Cerebellar nuclear complex (tissue), 1 donor: ENCODE measurements at places on chromosomes 3 and 15.

GRCh38 chr3:123048480-123049237, 18.2 kb upstream of the PDIA5 start:
- no peak for DNase-seq

- no peak for DNase-seq
Measured at GRCh38 chr15:51198701-51199232, 104.1 kb upstream of the TNFAIP8L3 start.

- DNase-seq = peak; percentile 34
Measured at GRCh38 chr3:22371607-22372291, 620.7 kb upstream of the ZNF385D start.

- no peak for DNase-seq
Measured at GRCh38 chr15:67592245-67592644, 49.7 kb downstream of the MAP2K5 start.

DNA sequence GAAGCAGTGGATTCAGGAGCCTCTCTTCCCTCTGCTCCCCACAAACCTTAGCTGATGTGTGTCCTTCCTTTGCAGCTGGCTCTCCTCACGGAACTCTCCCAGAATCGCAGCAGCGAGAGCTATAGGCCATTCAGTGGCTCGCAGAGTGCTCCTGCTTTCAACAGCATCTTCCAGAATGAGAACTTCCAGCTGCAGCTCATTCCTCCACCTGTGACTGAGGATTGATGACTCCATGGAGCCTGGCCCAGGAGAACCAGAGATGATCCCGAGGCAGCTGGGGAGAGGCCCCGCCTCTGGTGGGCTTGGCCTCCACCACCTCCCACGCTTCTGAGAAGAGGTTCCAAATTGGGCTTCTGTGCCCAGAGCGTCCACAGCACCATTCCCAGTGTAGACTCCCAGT, 101.1 kb downstream of the C3orf70 start:
- no peak for DNase-seq

GRCh38 chr3:50364573-50365079, 5.3 kb upstream of the TMEM115 start:
- no peak for DNase-seq

DNA sequence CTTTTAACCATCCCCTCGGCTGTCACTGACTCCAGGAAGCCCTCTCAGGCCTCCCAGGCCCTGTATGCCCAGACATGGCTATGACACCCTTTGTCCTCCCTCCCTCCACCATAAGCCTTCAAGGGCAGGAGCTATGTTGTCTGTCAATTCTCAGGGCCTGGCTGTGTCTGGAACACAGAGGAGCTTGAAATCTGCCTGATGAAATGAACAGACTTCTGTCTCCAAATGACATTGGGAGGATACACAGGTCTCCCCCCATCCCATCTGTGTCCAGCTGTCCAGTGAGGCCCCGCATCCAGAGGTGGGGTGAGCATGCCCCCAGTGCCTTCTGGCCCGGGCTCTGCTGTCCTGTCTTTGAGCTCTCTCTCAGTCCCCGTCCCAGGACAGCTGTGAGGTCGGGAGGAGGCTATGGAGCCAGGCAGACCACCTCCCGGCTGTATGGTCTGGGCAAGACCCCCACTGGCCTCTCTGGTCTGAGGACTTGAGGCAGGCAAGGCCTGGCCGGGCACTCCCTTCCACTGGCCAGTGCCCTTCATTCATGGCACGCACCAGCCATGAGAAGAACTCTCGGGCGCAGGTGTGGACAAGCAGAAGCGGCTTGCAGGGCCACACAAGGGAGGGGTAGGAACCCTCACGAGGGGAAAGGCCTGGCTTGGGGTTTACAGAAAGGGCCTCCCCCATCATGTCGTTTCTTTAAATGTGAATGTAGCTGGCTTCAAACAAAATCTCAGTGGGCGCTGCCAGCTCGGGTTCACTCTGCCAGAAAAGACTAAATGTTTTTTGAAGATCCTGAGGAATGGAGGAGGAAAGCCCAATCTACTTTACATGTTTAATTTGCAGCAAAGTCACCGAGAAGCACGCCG, 38.9 kb downstream of the PCSK6 start:
- DNase-seq = no peak

DNA sequence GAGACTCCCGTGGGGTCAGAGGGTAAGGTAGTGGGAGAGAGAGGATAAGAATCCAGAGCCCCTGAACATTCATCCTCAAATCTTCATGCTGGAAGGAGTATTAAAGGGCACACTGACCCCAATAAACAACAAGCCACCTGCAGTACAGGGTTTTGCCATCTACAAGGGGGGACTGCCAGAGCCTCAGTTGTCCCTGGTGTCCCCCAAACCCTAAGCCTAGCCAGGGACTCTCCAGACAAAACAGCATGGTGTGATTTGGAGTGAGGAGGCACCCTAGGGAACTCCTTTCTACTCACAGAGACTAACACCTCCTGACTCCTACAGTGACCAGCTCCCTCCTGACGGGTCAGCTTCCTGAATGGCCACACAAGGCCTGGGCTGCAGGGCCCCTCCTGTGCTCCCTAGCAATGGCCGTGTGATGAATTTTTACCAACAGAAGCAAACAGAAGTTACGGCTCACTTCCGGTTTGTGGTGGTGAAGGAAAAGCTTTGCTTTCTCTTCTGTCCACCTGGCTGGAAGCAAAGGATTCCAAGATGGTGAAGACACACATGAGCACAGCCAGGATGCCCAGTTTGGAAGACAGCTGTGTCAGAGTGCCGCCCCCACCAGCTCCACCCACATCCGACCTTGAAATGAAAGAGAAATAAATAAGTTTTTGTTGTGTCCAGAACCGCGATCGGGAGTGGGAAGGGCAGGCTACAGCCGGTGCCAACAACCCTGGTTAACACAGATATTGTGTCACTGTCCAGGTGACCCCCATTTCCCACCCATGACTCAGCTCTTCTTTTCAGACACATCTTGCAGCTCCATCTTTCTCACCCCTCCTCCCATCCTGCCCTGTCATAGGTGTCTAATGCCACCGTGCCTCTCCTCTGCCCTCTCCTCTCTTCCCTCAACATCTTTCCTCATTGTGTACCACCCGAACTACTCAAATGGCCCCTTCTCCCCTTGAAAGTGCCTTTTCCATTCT, 69.6 kb upstream of the ATP13A3 start:
- DNase-seq = no peak

GRCh38 chr3:49873623-49874022, 3.9 kb upstream of the CAMKV start:
- no peak for DNase-seq

DNA sequence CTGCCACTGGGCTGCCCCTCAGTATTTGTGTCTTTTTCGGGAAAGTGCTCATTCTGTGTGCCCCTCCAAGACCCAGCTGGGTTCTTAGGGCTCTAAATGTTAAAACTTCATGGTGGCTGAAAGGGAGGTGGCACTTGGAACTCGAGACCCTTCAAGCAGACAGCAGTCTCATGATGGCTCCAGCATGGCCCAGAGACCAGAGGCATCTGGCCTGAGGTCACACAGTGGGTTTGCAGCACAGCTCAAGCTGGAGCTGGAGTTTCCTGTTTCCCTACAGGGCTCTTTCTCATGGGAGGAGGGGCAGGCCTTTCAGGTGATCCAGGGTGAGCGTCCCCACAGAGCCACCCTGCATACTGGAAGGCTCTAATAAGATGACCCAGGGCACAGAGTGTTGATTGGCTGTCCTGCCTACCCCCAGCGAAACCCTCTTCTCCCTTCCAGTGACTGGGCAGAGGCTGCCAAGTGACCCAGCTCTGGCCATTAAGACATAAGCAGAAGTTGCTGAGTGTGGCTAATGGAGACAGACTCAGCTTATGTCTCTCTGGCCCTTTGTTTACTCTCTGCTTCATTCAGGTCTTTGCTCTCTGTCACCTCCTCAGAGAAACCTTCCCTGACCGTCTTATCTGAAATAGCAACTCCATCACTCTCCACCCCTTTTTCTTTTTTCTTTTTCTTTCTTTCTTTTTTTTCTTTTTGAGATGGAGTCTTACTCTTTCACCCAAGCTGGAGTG, 166.6 kb upstream of the SMAD3 start:
- DNase-seq = no peak

DNA sequence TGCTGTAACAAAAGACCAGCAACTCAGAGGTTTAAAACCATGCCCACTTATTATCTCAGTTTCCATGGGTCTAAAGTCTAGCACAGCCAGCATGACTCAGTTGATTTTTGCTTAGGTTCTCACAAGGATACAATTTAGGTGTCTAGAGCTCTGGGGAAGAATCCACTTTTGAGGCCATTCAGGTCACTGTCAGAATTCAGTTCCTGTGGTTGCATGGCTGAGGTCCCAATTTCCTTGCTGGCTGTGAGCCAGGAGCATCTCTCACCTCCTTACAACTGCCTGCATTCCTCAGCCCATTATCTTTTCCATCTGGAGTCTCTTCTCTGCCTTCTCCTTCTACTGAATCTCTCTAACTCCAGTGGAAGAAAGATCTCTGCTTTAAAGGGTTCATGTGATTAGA, 240.5 kb upstream of the CFAP20DC start:
- no peak for DNase-seq

DNA sequence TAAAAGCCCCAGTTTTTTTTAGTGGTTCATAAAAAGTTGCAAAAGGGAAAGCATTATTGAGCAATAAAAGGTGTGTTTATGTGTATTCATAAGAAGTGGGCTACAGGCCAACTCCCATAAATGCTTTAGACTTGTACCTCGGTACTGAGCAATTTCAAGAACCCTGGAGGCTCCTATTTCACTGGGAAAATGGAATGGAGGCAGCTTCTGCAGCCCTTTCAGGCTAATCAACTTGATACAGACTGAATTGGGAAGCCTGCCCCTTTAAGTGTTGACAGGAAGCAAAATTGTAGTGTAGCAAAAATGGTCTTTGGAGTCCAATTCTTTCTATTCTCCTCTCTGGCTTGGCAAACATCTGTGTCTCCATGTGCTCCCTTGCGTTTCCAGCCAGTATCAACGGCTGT, 118.8 kb downstream of the ECT2 start:
- no peak for DNase-seq

DNA sequence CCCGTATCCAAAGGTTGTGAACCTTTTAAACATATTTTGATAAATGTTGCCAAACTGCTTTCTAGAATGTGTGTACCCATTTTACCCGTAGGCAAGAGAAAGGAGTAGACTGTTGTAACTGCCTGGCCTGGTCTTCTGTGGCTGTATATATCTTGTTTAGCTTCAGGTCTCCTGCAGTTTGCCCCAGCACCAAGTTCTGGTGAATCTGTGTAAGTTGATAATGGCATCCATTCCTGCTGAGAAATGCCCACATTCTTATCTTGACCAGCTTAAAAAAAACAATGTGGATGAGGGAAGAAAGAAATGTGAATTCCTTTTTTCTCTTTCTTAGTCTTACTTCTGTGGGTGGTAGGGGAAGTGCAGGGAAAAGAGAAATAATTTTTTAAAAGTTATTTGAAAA, 53.3 kb upstream of the TLE3 start:
- DNase-seq = no peak

- no peak for DNase-seq
Measured at GRCh38 chr3:186247821-186248814, 113.9 kb downstream of the DGKG start.

- DNase-seq = no peak
Measured at GRCh38 chr3:111859974-111860859, 1.2 kb downstream of the PHLDB2 start.

DNA sequence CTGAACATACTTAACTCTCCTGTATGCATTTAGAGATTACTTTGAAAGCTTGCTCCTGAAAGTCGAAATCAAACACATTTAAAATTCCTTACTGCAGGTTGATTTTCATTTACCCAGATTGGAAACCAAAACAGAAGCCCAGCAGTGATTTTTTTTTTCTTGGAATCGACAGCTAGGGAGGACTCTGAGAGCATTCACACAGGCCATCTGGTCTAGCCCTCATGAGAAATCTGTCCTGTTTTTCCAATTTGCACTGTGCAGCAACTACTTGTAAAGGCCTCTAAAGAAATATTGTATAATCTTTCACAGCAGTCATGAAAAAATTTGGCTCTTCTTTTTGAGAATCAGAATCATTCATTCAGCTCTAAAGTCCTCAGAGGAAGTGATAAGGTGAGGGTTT, 179.2 kb downstream of the KCNAB1 start:
- no peak for DNase-seq

DNA sequence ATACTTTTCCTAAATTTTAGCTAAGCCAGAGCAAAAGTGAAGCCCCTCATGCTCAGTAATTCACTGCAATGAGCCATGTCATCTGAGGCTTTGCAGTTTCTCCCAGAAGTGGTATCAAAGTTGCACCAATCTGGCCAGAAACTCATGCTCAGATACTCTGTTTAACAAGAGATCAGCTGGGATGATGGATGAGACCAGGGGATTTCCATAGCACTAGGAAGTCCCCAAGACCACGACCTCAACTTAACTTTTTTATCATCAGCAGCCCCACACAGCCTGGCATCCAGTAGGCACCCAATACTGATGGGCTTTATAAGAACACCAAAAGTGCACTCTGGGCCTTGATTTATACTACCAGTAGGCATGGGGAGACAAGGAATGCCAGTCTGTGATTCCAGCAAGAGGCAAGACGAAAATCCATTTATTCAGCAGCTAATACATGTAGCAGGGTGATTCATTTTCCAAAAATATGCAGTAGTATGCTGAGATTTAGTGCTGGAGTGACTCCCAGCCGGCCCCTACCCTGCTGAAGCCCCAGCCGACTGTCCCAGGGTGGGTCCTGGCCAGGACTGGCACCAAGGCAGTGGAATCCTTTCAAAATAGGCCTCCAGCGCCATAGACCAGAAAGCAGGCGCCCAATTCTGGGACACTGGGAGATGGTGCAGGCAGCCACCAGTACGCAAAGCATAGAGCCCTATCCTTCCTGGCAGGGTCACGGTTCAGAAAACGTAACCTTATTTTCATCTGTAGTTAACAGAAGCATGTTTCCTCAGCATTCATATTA, 612 bp upstream of the LDHAL6B start:
- no peak for DNase-seq

DNA sequence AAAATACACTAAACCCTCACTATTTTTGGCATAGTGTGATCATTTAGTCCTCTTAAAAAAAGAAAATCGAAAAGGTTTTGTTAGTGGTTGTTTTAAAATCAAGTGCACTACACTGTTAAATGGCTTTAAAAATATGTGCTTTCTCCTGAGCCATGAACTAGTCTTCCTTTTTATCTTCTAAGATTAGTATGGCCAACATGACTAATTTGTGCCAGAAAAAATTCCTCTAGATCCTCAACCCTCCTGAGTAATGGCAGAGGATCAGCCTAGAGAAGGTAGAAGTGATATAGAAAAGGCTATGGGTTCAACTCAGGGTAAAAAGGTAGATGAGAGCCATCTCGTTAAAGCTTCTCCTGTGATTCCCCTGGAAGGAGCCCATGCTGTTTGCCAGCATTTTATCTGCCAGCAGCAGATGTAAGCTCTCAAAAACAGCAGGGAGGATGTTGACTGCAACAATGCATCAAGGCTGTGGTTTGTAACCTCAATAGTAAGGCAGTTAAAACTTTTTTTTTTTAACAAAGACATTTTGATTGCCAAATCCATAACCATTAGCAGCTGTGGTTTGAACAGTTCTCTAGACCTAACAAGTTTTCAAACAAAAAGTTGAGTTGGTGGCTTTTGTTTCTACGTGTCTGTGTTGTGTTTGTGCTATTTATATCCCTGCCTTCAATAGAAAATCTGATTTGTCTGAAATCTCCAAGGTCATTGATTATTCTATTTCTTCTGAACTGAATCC, 30.2 kb upstream of the ZNF609 start:
- DNase-seq = no peak

GRCh38 chr3:41088882-41089281, 110.4 kb upstream of the CTNNB1 start:
- DNase-seq = no peak
